GM12878 (cell line): ENCODE measurements at places on chromosomes 11 and 22.

DNA sequence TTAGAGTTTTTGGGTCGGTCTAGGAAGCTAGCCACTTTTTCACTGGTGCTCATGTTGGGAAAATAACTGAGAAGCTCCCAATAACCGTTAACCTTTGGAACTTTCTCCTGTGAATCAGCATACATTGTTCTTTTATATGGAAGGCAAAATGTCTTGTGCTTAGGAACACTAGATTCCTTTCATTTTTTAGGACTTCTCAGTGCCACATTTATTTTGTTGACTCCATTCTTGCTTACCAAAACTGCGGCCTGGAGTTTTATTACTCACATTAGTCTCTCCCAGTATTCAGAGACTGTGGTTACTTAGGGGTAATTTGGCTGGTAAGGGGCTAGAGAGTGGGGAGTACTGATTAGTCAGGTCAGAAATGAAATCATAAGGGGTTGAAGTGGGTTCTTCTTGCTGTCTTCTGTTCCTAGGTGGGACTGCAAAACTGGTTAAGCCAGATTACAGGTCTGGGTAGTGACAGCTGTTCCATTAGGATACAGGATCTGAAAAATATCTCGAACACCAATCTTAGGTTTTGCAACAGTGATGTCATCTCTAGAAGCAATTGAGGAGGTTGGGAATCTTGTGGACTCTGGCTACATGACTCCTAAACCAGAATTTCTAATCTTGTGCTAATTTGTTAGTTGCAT, 631.4 kb upstream of the LUZP2 start:
- DNase-seq, result no peak

DNA sequence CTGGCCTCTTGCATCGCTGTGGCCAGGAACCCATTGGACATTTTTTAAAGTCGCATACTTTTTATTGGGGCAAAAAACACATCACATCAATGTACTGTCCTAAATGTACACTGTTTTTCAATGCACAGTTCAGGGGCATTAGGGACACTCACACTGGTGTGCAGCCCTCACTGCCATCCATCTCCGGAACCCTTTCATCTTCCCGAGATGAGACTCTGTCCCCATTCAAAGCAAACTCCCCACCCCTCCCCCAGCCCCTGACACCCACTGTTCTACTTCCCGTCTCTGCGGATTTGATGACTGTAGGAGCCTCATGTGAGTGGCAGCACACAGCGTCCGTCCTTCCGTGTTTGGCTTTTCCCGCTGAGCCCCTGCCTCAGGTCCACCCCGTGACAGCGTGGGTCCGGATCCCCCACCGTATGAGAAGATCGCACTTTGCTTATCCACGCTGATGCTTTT, 41.8 kb upstream of the TH start:
- no peak for DNase-seq

GRCh38 chr22:39994041-39994565, 651 bp upstream of the FAM83F start:
- DNase-seq, result no peak

DNA sequence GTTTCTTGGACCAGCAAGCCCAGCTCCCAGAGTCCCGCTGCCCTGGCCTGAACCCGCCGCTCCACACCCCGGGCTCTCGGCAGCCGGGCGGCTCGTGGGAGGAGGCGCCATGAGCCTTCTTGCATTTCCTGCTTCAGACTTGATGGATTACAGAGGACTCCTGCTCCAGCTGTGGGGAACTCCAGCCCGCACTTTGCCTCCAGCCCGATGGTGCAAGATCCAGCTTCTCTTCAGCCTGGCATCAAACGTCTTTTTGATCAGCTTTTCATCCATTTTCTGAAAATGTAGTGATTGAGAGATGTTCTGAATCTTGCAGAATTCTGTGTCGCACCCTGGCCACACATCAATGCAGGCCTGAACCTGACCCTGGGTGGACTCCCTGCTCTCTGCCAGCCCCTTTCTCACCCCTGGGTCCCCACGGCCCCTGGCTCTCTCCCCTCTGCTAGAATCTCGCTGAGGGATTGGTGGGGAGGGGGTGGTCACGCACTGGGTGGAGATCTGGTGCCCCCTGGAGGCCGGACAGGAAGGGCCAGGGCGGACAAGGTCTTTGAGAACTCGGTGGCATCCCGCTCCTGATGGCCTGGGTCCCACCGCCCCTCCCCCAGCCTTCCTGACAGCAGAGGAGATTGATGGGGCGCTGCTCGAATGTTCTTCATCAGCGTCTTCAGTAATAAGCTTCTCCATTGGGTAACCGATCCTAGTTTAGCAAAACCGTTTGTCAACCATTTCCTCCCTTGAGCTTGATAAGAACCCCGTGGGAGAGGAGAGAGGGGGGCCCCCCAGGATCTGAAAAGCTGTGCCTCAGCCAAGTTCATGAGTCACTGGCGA, 12.1 kb upstream of the NFAM1 start:
- peak; percentile 73 for DNase-seq

- no peak for DNase-seq
Measured at GRCh38 chr22:26065847-26066246, 103.4 kb upstream of the SEZ6L start.

- DNase-seq, result no peak
Measured at GRCh38 chr11:120086651-120087050, 51.3 kb downstream of the TRIM29 start.

DNA sequence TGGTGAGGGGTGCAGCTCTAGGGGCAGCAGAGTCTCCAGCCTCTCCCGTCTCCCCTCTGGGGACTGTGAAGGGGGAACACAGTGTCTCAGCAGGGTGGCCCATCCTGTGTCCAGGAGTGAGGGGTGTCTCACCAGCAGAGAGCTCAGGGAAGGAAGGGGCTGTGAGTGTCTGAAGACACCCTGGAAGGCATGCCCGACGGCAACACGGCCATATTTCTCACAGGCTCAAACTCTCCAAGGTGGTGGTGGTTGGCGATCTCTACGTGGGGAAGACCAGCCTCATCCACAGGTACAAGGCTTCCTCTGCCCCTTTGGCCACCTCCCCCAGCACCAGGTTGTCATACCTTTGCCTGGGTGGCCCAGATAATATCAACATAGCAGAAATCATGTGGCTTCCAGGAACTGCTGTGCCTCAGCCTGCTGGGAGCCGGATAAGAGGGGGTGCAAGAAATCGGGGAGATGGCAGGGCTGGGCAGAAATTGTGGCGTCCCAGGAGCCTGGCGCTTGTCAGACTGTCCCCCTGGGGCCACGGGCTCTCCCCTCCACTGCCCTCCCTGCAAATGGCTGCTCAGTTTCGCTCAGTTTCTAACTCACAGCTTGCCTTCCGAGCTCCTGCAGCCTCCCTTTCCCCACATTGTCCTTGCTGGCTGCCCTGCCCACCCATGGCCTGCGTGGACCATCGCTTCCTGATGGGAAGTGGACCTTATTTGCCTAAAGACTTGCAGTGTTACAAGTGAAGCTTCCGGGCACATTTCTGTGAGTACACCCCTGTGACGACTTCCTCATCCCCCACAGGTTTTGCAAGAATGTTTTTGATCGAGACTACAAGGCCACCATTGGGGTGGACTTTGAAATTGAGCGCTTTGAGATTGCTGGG, 7.2 kb downstream of the RAB36 start:
- DNase-seq, result no peak

- no peak for DNase-seq
Measured at GRCh38 chr11:1460396-1460985, 26.1 kb downstream of the MOB2 start.

- DNase-seq, result no peak
Measured at GRCh38 chr11:56910046-56910773, 78.5 kb upstream of the OR5AK2 start.

GRCh38 chr11:81301166-81301830, 1432.4 kb downstream of the FAM181B start:
- no peak for DNase-seq

GRCh38 chr11:70001246-70001645, 76.9 kb upstream of the ANO1 start:
- no peak for DNase-seq

- DNase-seq, result no peak
Measured at GRCh38 chr11:81222491-81222890, 1511.2 kb downstream of the FAM181B start.

DNA sequence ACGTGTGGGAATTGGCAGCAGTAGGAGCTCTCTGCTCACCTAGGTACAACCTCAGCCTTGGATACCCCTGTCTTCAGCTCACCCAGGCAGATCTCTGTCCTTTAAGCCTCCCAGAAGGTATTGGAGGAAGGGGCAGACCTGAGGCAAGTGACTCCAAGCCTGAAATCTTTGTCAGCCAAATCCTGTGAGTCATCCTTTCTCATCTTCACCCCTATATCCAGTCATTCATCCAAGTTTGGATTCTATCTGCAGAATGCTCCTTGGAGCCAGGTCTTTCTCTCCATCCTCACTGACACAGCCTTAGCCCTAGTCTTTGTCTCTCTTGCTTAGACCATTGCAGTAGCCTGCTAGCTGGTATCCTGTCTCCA, 10.4 kb upstream of the THY1 start:
- DNase-seq, result no peak

DNA sequence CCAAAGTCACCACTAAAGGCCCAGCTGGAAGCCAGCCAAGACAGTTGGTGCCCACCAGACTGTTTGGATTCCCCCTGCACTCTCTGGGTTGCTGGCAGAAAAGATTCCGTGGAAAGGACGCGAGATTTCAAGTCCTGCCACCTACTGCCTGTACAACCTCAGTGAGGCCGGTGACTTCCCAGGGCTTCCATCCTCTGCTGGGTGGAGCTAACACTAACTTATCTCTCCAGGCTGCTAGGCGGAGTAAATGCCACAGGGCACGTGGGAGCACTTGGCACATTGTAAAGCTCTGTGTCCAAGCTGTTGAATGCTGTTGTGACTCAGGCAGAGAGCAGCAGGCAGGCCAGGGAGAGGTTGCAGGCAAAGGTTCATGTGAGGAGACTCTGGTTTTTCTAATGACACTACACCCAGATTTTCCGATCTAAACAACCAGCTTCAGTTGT, 50.9 kb upstream of the CDON start:
- no peak for DNase-seq

- no peak for DNase-seq
Measured at GRCh38 chr11:35822815-35823495, 120.9 kb upstream of the LDLRAD3 start.

DNA sequence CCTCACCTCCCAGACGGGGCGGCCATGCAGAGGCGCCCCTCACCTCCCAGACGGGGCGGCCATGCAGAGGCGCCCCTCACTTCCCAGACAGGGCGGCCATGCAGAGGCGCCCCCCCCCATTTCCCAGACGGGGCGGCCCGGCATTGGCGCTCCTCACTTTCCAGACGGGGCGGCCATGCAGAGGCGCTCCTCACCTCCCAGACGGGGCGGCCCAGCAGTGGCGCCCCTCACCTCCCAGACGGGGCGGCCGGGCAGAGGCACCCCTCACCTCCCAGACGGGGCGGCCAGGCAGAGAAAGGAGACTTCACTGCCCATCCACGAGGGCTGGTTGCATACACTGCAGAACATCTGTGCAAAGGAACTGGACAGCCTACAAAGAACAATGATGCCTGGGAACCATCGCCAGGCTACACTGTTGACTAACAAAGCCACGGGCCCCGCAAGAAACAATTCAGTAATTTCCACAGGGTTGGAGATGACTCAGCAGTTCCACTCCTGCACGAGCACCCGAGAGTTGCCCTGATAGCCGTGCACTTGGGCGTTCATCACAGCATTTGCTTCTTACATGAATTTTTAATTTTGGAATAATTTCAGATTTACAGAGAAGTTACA, 58.7 kb downstream of the CTTN start:
- DNase-seq, result no peak

DNA sequence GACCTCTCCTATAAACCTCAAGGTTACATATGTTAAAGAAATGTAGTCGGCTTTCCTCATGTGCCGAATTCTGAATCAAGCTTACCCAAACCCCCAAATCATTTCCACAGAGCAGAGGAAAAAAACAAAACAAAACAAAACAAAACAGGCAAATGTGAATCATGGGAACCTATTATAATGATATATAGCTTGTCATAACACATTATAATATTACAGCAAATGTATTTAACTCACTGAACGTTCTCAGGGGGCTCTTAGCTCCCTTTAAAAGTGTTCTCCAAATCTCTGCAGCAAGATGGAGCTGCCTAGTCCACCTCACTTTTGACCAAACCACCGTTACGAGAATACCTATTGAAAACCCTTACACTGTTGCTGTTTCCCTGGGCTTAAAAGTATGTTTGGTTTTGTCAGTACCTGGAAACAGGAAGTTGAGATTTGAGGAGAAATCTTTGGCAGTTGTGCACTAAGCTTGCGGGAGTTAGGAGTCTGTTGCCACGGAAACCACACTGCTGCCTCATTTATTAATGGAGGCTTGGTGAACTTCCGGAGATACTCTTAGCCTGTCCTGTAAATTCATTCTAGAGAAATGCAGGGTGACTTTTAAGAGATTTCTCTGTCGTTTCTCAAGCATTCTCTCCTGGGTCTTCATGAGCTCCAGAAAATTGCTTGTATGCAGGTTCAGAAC, 167.0 kb upstream of the RASSF10 start:
- no peak for DNase-seq

GRCh38 chr11:114610984-114611944, 15.7 kb upstream of the NXPE4 start:
- no peak for DNase-seq

DNA sequence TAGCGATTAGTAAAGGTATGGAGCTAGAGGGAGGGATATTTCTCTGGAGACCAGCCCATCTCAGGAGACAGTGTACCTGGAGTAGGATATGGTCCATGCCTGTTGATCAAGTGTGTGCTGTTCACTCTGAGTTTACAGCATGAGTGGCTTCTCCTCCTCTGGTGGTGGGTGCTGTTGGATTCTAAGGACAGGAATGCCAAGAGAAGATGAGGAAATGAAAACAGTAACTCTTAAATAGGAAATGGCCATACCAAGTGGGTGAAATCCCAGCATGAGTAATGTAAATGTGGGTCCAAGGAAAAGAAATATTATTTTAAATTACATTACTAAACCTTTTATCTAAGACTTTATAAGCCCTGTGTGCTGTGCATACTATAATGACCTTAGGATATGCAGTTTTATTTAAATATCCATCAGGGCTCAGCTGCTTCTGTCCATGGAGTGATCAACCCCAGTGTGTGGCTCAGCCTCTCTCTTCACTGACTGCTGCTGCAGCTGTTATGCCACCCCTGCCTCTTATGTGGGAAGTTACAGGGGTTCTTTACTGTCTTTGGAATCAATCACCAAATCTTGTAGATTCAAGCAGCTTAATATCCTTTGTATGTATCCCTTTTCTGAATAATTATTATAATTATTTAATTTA, 54.3 kb downstream of the FAT3 start:
- DNase-seq, result no peak
